ENCODE measurements at places on chromosomes 7 and 10.
A peak's percentile ranks its signal among the peaks of the same experiment; 100 is the strongest.

DNA sequence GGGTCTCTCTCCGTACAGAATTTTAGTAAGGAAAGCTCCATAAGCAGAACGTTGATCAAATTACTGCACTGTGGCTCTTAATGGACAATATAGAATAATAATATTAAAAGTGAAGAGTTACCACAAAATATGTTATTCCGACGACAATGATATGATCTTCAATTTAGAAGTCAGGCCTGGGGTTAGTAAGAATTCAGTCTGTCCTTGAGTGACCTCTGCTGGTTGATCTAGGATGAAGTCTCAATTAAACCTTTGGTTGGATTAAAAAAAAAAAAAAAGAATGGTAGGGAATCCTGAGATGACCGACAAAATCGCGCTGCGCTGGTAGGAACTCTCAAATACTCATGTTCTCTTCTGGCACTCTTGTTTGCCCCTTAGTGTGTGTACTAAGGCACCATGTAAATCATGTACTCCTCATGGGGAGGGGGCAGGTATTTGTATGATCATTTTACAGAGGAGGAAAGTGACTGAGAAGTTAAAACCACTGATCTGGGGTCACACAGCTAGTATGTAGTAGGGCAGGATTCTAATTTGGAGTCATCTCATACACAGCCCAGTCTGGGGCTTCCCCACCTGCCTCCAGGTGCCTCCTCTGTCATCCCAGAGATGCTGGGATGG is 161.3 kb upstream of the NPVF start:
- DNase-seq: peak; percentile 15

DNA sequence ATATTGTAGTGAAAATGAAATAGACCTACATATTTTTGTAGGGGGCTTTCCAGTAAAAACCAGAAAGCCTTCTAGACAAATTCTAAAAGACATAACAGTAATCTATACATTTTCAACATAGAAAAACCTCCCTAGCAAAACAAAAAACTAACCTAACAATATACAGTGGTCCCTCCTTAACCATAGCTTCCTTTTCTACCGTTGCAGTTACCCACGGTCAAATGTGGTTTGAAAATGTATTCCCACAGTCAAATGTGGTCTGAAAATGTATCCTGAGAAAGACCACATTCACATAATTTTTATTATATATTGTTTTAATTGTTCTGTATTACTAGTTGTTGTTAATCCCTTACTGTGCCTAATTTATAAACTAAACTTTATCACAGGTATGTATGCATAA is 6.4 kb downstream of the PSAP start:
- DNase-seq: no peak

GRCh38 chr7:5334671-5335070 is 51.9 kb downstream of the SLC29A4 start:
- no peak for DNase-seq

DNA sequence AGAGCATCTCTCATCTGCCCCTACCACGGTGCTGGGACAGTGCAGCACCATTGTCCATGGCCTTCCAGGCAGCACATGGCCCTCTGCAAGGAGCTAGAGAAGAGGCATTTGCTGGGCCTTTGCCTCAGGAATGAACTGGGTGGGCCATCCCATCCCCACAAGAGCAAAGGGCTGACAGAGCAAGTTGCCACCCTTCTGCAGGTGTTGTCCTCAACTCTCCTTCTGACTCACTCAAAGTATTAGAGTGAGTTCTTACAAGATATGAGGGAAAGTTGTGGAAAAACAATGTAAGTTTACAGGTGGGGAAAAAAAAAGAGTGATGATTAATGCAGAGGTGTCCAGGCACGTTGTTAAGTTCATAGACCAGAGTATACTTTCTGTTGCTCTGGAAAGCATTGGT is 261.2 kb downstream of the SKIDA1 start:
- no peak for DNase-seq

GRCh38 chr7:134030460-134030865 is 96.7 kb upstream of the LRGUK start:
- DNase-seq: no peak

DNA sequence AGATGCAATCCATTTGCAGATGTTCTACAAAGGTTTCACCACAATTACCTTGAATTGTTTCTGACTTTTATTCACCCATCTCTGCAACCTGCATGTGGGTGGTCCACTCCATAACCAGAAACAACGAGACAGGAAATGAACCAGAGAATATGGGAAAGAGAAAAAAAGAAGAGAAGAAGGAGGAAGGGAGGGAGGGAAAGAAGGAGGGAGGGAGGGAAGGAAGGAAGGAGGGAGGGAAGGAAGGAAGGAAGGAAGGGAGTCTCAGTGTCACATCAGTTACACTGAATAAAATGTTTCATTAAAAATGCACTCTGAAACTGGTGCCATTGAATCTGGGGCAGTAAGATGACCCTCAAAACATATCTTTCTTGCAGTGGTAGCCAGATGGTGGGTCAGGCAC is 301.3 kb upstream of the MGMT start:
- DNase-seq: no peak

GRCh38 chr10:123133541-123134342 is 2.0 kb upstream of the HMX3 start:
- DNase-seq: no peak

Measured in HuH-7.5 (cell line).